ENCODE measurements at places on chromosomes 4 and X.

GRCh38 chr4:38501698-38502097 is 162.3 kb upstream of the KLF3 start:
- no peak for DNase-seq

GRCh38 chrX:11792461-11793421 is 34.7 kb downstream of the MSL3 start:
- DNase-seq = peak; percentile 77

- DNase-seq = no peak
These were observed 18.8 kb upstream of the SYNPO2 start for GRCh38 chr4:118869808-118870342.

DNA sequence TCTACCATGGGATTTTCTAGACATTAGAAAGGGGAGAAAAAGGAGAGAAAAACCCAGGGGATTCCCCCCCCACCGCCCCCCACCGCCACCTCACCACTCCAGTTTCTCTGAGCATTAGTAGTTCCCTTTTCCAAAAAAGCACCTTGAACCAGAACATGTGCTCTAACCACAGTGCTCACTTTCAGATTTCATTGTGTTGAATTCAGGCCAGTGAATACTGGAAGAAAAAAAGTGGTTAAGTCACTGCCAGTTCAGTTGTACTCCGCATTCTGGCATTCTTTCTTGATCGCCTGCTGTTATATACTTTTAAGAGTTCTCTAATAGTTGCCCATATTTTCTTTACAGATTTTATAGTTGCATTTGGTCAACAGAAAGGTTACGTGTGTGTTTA is 40.9 kb downstream of the JADE3 start:
- no peak for DNase-seq
